ENCODE measurements at places on chromosomes 5 and 9.

- no peak for DNase-seq
These were observed 3.1 kb upstream of the GNPDA1 start for GRCh38 chr5:142015781-142016533.

DNA sequence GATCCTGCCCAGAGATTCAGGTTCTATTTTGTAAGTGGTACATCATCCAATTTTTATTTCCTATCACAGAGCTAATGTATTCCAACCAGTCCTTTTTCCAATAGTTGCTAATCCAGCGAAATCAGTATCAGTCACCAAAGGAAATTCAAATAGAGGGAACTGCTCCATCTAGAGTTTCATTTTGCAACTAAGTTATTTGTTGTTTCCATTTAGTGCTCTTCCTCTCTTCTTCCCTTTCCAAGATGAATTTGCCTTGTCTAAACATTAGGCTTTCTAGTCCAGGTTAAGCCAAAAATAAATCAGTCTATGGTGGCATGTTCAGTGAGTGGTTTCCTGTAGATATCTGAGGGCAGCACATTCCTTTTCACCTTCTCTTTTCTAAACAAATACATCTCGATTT is 79.8 kb upstream of the SPATA31D4 start:
- DNase-seq = no peak

- no peak for DNase-seq
These were observed 26.6 kb downstream of the RUSC2 start for GRCh38 chr9:35516479-35516878.

- DNase-seq = no peak
These were observed 8.6 kb downstream of the SCGB3A2 start for GRCh38 chr5:147887026-147887627.

GRCh38 chr5:91150636-91151035 is 232.5 kb downstream of the ARRDC3 start:
- no peak for DNase-seq

DNA sequence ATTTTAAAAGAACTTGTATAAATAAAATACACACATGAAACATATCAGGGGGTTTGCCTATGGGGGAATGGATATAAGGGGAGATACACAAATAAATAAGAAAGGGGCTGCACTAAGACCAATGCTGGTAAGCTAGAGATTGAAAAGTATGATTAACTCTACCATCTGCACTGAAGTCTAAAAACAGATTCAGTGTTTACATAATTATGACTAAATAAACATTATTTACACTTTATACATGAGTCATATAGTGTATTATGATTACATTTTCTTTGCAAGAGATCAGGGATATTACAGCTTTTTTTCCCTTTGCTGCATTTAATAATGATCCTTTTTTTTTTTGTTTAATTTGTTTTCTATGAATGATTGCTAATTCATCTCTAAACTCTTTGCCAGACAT is 367.9 kb downstream of the TMEM38B start:
- no peak for DNase-seq

DNA sequence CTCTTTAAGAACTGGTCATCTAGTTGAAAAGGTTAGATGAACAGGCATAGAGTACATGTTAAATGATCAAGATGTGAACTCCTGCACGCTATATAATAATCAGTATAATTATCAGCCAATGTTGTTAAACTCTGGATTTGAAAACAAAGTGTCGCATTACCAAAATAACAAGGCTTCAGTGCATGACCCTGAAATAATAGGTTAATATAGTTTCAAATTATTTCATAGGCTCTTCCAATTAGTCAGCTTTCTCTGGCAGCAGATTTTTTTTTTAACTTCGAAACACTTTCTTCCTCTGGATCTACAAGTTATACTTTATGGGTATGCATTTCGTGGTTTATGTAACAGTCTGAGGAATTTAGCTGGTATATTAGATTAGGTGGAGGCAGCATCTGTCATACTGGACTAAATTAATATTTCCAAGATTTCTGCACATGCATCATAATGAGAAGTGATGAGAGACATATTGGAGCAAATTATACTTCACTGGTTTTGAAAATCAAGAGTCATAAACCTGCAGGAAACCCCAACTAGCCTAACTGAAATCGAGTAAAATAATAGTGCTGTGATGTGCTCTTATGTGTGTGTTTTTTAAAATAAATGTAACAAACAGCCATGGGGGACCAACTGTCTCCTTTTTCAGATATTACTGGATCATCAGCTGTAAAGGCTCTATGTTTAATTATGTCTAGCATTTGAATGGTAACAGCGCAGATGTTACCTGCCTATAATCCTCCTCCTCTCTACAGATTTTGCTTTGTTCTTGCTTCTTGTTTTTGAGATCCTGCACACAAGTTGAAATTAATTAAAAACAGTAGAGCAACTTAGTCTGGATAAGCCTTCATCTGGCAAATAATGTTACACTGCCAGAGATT is 85.9 kb upstream of the CKMT2 start:
- DNase-seq = no peak

DNA sequence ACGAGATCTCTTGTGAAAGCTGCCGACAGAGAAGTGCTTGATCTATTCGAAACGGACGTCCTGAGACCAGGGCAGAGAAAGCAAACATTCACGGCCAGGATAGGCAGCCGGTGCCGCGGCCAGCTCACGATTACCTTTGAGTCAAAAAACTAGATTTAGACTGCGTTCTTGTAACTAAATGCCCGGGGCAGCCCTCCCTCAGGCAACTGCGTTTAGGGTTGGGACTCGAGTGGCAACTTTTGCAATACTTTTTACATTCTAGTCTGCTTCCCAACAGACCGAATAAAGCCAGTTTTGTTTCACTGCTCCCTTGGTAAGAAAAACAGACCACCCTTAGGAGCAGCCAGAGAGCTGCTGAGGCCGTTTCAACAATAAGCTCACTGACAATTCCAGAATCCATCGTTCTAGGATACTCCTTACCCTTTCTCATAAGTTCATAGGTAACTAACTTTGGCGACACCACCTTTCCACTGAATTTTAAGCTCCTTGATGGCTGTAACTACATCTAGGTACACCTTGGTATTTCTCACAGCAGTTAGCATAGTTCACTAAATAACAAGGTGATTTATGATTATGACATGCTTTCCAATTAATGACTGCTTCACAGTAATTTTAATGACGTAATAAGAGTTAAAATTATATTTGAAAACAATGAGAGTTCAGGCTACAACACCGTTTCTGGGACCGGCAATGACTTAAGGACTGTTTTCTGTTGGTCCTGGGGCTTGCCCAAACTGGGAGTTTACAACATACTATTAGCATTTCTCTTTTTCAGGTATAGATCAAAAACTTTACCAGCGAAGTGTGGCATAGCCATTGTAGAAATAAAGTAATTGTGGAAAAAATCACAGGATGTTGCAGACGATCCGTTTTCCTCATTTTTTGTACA is 899 bp upstream of the RAPGEF6 start:
- DNase-seq = no peak
